CD4-positive, alpha-beta T cell treated with Interleukin-1 beta for 1 hour (primary cell): ENCODE measurements at places on chromosomes 3 and 15.
A peak's percentile ranks its signal among the peaks of the same experiment; 100 is the strongest.

DNA sequence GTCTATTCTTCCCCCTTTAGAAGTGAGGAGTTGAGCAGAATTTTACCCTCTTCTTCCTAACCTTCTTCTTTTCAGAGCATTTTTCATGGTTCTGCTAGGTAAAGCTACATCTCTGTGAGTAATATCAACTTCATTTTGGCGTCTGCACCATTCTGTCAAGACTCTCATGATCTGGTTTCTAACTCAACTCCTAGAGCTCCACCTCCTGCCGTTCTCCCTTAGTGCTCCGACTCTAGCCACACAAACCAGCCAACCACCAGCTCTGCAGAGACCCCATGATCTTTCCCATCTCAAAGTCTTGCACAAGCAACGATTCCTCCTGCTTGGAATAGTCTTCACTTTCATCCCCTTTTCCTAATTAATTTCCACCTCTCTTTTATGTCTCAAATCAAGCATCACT lies 193.9 kb upstream of the TMC3 start:
- DNase-seq, result no peak

GRCh38 chr3:126473292-126474168 lies 2.2 kb downstream of the ZXDC start:
- no peak for DNase-seq

GRCh38 chr3:108201258-108201657 lies 21.0 kb downstream of the IFT57 start:
- no peak for DNase-seq

DNA sequence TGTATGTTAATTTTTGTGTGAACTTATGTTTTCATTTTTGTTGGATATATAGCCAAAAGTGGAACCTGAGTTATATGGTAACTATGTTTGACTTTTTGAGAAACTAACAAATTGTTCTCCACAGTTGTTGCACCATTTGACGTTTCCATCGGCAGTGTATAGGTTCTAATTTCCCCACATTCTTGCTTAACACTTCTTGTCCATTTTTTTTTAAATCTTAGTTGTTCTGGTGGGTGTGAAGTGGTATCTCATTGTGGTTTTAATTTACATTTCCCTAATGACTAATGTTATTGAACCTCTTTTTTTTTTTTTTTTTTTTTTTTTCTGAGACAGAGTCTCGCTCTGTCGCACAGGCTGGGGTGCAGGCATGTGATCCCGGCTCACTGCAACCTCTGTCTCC lies 8.0 kb downstream of the NISCH start:
- no peak for DNase-seq

DNA sequence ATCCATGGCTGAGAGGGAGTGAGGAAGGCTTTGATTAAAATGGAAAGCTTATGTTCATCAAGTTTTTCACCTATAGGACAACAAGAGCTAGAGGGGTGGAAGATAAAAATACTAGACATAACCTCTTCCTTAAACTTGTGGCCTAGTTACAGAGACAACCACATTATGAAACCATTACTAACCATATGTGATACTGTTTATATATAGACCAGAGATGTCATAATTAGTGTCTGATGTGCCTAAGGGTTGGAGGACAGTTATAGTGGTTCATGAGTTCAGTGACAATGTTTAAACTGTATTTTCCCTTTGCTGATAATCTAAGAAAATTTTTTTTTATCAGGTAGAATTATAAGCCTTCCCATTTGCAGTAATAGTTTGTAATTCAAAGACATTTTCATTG lies 23.7 kb downstream of the PHLDB2 start:
- DNase-seq, result no peak

DNA sequence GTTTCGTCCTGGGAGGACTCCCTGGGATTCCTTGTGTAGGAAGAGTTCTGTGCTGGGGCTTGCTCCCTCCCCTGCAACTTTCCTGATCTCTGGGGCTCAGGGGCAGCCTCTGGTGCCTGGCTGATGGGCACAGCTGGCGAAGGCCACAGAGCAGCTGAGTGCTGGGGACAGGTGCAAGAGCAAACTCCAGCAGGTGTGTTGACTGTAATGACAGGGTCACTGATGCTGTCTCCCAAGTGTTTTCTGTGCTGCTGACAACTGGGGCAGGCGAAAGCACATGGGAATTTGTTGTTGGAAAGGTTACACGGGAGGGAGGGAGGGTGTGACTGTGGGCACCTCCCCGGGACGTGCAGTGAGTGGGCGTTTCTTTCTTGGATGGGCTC lies 21.6 kb downstream of the CPN2 start:
- no peak for DNase-seq

- no peak for DNase-seq
Observed at GRCh38 chr15:66876731-66877476, 174.9 kb downstream of the SMAD6 start.

- no peak for DNase-seq
Observed at GRCh38 chr15:80070840-80071239, 11.4 kb downstream of the ZFAND6 start.

DNA sequence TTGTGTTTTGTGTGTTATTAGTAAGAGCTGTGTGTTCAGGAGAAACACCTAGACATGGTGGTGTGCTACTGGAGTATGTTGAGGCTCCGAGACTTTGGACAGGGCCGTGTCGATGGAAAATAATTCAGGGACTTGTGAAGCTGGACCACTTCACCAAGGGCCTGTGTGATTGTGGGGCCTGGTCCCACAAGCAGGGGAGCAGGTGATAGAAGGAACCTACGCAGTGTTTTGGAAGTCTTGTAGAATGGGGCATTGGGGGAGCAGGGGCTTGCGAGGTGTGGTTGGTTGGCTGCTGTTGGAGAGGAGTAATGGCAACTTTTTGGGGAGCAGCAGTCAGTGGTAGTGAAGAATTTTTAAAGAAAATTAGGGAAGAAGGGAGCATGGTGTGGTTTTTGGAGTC lies 48.7 kb downstream of the TRIM71 start:
- DNase-seq, result no peak

DNA sequence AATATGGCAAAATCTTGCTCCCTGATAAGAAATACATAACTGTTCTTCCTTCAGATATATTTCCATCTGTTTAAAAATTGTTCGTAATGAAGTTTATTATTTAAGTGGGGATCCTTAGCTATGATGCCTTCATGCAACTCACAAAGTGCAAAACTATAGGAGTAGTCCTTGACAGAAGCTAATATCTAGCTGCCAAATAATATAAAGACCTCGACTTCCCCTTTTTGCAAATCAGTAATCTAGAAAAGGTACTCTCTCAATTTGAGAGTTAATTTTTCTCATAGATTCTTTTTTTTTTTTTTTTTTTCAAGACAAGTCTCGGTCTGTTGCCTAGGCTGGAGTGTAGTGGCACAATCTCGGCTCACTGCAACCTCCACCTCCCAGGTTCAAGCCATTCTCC lies 23.0 kb downstream of the SLTM start:
- DNase-seq, result no peak

DNA sequence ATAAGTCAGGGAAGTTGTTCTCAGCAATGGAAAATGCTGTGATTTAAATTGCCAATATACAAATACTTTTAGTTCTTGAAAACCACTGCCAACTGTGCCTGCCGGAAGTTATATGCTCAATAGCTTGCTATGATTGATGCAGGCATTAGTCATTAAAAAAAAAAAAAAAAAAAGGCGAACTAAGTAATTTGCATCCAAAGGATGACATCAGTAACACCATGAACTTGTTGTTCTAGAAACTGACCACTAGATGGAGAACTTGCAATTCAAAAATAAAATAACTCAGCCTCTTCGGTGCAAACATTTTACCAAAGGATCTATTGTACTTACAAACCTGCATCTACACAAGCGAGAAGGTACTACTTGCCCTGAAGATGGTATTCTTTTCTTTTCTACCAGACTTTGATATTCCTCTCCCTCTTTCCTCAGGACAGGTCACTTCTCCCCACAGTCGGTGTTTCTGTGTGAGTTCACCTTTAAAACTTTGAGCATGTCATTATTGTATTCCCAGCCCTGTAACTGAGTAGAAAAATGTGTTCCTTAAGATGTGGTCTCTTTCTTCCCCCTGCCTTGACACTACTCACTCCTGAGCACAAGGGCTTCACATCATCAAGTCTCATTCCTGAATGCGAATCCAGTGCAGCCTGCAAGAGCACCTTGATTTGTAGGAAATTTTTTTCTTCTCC lies 115.0 kb upstream of the VEPH1 start:
- DNase-seq, result no peak

DNA sequence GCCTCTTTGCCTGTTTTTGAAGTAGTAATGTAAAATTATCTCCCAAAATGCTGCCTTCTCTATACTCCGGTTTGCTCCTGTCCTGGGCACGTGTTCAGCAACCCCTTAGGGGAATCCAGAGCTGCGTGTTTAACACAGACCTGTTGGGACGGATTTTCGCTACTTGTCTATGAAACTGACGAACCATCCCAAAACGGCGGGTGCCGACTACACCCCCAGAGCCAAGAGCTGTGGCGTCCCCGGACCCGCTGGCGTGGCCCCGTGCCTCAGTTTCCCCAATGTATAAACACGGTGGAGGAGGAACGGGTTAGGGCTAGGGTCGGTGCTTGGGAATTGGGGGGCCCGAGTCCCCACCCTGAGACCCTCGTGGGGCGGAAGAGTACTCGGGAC lies 473 bp downstream of the FHIT start:
- no peak for DNase-seq

- DNase-seq, result no peak
Observed at GRCh38 chr3:68997887-68998286, 15.6 kb downstream of the EOGT start.

DNA sequence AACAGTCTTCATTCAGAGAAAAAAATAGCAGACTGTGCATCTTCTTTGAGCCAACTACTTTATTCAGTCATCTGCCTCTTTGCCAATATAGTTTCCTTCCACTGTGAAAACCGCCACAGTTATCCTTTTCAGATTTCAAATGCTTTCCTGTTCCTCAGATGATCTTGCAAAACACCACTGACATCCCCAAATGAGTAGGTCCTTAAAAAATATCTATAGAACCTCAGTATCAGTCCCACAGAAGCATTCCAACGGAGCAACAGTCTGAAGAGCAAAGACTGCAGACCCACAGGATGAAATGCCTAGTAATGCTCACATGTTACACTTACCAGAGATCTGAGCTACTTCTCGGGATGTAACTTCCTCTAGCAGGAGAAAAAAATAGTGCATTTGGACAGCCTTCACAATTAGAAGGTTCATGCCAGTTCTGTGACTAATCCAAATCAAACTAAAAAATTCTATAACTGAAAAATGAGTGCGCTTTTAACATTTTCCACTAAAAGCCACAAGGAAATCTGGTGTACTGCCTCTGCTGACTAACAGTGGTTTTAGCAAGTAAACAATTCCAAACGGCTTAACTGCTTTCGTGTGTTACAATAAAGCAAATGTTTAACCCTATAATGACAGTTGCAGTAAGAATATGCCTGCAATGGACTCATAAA lies at the start of gene ANKRD28:
Gene ANKRD28, minus strand, starts transcription at position 338 of the 662 bp plus-strand sequence. CDS start 1,458 bp downstream, outside the sequence.
- DNase-seq, result peak; percentile 38

DNA sequence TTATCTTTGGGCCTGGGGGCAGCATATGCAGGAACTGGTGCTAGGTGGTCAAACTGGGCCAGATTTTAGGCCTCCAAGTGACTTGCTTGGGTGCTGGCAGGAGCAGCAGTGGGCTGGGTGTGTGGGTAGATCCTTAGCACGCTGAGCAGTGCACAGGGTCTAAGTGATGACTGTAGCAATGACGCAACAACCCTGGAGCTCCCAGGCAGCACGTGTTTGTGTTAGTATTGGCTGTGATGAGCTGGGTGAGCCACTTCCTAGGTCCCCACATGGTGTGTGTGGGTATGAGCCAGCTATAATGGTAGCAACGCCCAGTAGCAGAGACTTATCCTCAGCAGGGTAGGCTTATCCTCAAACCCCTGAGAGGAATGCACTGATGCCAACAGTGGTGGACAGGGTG lies 570.6 kb upstream of the ROBO1 start:
- no peak for DNase-seq

- DNase-seq, result no peak
Observed at GRCh38 chr3:49727154-49727923, 3.6 kb upstream of the GMPPB start.

GRCh38 chr3:194450341-194450740 lies 36.5 kb downstream of the ATP13A3 start:
- no peak for DNase-seq

DNA sequence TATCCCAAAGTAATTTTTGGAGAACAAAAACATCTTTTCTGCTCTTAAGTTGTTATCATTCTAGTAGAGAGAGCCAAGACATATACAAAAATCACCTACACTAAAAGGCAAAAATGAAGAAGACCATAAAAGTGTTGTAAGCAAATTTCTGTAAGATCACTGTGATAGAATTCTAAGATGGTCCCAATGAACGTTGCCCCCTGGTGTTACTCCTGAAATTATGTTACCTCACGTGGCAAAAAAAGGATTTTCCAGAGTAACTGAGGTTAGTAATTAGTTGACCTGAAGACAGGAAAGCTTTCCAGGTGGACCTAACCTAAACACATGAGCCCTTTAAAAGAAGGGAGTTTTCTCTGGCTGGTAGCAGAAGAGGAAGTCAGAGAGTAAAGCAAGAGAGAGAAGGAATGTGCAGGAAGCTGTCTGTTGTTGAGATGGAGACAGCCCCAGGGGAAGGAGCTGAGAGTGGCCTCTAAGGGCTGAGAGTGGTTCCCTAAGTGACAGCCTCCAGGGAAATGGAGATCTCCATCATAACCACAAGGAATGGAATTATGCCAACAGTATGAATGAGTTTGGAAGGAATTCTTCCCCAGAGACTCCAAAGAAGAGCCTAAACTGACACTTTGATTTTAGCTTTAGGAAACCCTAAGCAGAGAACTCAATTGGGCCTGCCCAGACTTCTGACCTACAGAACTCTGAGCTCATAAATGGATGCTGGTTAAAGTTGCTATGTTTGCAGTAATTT lies 205.9 kb downstream of the CD47 start:
- DNase-seq, result no peak

- no peak for DNase-seq
Observed at GRCh38 chr3:81426826-81427577, 334.4 kb downstream of the GBE1 start.
